Inflammatory macrophage treated with lipopolysaccharide for 4 hours (primary cell): ENCODE measurements at places on chromosomes 11 and 22.

DNA sequence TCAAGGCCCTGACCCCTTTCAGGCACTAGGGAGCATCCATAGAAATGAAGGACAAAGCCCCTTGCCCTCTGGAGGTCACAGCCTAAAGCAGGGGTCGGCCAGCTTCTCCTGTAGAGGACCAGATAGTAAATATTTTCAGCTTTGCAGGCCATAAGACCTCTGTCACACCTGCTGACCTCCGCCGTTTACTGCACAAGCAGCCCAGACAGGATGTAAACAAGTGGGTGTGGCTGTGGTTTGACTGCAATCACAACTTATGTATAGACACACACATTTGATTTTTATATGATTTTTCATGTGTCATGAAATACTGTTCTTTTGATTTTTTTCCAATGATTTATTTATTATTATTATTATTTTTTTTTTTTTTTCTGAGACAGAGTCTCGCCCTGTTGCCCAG, 34.3 kb downstream of the KIAA1671 start:
- no peak for DNase-seq

DNA sequence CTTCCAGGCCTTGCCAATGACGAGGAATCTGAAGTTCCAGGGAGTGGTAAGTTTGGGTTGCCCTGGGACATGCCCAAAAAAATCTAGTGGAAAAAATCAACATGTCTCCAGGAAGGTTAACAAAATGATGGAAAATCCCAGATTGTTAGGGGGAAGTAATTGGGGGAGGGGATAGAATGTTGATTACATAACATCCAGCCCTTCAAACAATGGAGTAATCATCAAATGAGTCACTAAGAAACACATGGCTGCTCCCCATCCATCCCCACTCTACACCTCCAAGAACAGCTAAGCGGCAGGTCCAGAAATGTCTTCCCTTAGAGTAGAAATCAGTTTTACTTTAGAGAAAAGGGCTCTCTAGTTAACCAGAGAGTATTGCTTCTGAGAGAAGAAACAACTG, 94.9 kb downstream of the ETS1 start:
- DNase-seq = peak; percentile 25

DNA sequence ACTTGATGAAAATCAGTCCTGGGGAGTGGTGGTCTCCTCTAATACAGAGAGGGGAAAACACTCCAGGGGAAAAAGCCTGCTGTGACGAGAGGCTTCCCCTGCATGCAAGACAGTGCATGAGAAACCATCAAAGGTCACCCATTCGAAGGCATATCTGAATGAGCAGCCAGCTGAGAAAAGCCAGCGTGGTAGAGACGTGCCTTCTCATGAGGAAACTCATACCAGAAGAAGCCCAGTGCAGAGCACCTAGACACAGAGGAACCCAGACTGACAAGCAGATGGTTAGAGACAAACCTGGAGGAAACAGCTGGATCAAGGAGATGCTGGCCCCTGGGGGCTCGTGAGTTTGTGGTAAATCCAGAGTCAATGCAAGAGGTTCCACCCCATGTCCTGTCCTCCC, 534.8 kb downstream of the BRD1 start:
- no peak for DNase-seq

- peak; percentile 77 for DNase-seq
Measured at GRCh38 chr11:72439455-72439854, 5.1 kb upstream of the CLPB start.

- DNase-seq = no peak
Measured at GRCh38 chr11:127205688-127206217, 205.2 kb upstream of the KIRREL3 start.

DNA sequence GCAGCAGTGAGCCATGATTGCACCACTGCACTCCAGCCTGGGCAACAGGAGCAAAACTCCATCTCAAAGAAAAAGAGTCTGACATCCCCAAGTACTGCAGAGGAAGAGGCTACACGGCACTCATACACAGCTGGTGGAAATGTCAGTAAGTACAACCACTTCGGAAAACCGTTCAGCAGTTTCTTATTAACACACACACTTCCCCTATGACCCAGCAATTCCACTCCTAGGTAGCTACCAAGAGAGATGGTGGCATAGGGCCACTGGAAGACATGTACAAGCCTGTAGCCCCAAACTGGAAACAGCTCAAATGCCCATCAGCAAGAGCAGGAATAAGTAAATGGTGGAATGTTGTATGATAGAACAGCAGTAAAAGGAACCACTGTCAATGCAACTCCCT, 3.3 kb downstream of the DRAP1 start:
- no peak for DNase-seq

DNA sequence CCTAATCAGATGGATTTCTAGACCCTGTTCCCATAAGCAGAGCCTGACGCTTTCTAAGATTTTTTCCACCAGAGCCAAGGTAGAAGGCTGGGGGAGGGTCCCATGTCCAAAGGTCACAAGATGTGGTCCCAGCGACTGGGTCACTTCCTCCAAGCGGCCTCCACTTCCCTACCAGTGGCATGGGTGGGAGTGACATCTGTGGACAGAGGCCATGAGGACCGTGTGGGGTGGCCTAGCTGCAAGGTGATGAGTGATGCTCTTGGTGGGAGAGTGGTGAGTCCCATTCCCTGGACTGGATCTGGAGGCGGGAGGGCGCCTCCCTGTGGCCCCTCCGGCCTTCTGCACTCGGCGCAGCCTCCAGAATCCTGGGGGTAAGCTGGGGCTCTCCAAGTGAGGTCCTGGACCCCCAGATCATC, 32.4 kb upstream of the PRR5 start:
- DNase-seq = peak; percentile 68

DNA sequence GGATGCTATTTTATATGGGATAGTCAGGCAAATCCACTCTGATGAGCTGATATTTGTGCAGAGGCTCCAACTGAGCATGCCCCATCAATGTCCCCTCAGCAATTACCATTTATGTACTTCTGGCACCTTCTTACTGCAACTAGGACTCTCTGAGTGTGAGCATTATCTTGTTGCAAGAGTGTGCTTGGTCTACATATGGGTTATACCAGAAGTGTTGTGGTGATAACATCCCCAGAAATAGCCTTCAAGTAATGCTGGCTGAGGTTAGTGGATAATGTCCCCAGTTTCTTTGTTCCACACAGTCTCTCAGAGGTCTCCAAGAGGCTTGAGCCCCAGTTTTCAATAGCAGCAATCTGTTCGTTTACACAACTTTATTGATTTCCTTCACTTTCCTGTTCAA, 408.6 kb downstream of the JRKL start:
- no peak for DNase-seq

GRCh38 chr11:107413352-107413751, 44.3 kb downstream of the CWF19L2 start:
- no peak for DNase-seq

DNA sequence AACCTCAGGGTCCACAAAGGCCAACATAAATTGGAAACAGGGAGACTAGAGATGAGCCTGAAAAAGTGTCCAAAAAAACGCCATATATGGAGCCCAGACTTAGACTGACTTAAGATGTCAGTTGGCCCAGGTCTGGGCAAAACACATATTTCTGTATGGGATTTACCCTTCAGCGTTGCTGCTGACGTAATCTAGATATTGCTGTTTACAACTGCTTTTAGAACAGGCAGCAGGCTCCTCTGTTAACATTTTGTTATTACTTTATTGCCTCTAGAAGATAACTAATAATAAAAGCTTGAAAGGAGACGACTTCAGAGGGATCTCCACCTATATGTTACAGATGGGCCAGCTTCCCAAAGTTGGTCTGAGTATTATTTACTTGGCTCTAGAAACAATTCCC, 8.7 kb downstream of the ME3 start:
- no peak for DNase-seq

GRCh38 chr11:9214765-9215164, 50.4 kb downstream of the DENND5A start:
- DNase-seq = no peak

GRCh38 chr11:27462543-27462942, 10.0 kb downstream of the LGR4 start:
- peak; percentile 25 for DNase-seq

GRCh38 chr11:34136420-34136819, 31.0 kb downstream of the NAT10 start:
- DNase-seq = no peak

GRCh38 chr11:94909371-94909820, 64.0 kb downstream of the CWC15 start:
- DNase-seq = no peak

DNA sequence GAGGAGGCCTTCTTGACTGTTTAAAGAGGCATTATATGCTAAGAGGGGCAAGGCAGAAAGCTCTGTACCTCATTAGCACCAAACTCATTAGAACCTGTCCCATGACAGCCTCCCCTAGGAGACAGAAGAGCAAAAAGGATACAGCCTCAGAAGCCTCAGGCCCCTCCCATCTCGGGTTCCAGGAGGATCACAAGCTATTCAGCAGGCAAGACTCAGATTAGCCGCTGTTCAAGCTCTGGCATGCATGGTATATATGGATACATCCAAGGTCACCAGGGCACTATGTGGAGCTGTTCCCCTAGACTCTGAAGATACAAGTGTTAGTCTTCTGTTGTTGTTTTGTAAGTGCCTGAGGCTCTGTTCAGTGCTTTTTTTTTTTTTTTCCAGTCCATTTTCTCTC, 32.1 kb downstream of the ATXN10 start:
- no peak for DNase-seq

GRCh38 chr22:40436505-40437431, 66.4 kb downstream of the SGSM3 start:
- DNase-seq = peak; percentile 92

- DNase-seq = no peak
Measured at GRCh38 chr11:128913806-128914205, 22.6 kb downstream of the KCNJ5 start.

DNA sequence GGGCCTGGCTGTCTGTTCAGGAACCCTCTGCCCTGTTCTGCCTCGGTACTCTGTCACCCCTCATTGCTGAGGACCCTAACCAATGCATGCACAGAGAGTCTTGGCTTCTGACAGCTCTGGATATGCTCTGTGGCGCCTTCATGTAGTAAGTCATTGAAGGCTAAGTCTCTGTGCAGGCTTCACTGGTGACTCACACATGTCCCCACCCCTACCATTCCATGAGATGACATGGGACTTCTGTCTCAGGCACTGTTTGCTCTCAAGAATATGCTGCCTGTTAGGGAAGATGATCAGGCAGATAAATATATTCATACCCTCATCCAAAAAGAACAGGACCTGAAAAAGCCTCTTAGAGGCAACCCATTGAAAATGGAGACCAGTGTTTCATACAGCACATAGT, 43.6 kb upstream of the HORMAD2 start:
- DNase-seq = no peak

DNA sequence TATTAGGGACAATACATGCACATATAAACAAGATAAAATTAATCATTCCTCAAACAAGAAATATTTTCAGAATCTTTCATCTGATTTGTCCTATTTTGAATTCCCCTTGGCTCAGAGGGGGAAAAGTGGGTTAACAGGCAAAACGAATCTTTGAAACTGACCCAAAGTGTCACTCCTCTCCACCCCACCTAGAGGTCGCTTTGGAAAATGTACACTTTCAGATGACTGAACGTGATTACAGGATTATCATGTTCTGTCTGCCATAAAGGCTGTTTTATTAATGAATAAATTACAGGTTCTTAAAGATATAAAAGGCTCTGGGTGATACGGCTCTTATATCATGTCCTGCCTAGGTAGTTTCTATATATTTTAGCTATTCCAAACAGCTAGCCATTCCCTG, 1735.0 kb downstream of the LRRC4C start:
- no peak for DNase-seq

GRCh38 chr22:49619301-49619700, 208.4 kb downstream of the BRD1 start:
- DNase-seq = no peak

- no peak for DNase-seq
Measured at GRCh38 chr11:44624761-44625221, 59.3 kb downstream of the CD82 start.

DNA sequence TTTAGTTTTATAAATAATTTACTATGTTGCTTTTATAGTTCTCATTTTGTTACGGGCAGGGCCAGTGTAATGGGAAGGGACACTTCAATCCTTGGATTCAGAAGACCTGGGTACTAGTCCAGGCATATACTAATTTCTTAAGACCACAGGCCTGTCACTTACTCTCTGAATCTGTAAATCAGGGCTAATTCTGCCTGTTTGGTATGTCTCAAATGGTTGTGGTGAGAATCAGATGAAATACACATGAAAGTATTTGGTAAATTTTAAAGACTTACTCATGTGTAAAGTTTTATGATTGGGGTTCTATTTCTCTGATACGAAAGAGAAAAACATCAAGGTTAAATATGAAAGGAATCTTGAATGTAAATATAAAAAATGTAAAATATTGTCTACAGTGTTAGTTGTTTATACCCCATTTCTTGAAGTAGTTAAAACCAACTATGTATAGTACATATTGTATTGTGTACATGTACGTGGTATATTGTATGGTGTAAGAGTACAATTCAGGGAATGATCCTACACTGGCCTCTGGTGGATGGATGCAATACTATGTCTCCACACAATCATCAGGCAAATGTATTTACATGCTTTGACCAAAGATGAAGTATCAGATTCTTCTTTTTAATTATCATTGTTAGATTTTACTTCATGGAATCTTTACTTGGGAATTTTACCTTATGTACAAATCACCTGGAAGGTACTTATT, 24.5 kb upstream of the RAG2 start:
- DNase-seq = peak; percentile 39

DNA sequence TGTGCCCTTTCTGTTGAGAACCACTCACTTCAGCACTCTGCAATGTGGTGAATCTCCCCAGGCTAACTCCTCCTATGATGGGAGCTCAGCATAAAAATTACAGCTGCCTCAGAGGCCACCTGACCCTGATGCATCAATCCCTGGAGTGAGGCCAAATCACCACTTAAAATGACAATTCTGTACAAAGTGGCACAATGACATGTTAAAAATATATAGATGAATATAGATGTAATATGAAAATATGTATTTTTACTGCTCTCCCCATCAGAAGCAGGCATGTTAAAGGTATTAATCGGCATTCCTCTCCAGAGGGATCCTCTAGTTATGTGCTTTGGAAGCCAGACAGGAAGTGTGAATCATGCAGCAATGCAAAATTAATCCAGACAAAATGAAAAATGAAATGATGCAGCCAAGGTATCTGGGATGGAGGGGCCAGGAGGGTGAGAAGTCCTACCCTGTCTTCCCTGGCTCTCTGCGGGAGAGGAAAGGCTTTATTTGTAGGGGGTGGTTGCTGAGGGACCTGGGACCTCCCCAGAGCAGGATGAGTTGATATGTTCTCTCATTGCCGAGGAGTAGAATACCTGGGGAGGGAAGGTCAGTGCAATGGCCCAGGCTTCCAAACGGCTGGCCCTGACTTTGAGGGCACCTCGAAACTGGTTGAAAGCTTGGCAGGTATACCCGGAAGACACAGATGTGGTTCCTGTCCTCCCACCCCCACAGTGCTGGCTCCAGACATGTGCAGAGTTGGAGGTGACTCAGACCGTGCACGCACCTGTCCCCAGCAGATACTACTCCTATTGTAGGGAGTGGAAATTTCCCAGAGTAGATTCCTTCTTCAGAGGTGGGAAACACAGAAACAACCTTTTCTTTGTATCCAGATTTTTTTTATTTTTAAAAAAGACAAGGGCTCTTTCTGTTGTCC, 347.9 kb upstream of the NCAM1 start:
- peak; percentile 19 for DNase-seq

- no peak for DNase-seq
Measured at GRCh38 chr11:10349806-10350205, 44.9 kb downstream of the ADM start.

GRCh38 chr11:110565357-110566336, 135.9 kb downstream of the FDX1 start:
- no peak for DNase-seq

GRCh38 chr22:43833286-43834240, 21.5 kb upstream of the EFCAB6 start:
- no peak for DNase-seq

GRCh38 chr22:32395107-32395506, 16.9 kb downstream of the RTCB start:
- no peak for DNase-seq

GRCh38 chr11:1740786-1741530, 9.4 kb downstream of the IFITM10 start:
- no peak for DNase-seq
